GM18507 (cell line): ENCODE measurements at places on chromosomes 5 and 9.

DNA sequence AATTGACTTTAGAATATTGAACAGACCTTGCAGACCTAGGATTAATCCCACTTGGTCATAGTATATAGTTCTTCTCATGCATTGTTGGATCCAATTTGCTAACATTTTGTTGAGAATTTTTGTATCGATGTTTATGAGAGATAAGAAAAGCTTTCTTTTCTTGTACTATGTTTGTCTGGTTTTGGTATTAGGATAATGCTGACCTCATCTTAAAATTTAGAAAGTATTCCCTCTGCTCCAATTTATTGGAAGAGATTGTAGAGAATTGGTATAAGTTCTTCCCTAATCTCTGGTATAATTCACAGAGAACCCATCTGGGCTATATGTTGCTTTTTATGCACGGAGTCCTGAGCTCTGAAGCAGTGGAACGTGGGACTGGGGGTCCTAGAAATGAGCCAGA lies 67.7 kb downstream of the ADAMTS16 start:
- no peak for DNase-seq

DNA sequence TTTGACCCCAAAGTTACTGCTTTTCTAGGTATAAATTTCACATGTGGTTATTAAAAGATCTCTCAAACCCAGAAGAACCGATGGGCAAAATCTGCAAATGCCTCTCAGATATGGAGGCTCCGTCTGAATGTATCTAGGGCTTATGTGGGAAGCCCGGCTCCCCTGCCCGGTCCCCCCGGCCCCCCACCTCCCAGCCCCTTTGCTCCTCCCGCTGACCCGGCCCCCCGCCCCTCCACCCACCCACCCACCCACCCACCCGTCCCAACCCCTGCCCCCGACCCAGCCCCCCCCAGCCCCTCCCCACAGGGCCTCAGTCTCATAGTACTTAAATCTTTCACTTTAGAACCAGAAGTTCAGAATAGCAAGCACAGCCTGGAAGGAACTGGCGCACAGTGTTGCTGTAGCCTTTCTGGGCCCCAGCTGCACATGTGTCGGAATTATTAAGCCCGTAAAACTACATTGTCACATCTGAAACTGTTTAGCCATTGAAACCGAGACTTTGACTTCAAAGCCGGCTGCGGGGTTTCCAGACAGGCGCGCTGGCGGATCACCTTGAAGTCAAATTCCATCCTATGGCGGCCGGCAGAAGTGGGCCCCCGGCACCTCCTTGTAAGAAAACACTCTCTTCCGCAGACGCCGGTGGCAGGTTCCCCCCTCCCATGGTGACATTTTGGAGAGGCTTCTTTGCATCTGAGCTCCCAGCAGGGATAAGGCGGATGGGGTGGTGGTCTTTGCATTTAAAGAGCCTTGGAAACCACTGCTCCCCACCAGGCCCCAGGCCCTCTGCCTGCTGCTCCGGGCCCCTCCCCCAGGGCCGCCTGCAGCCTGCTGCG lies 12.8 kb downstream of the NKD2 start:
- DNase-seq, result no peak

- DNase-seq, result no peak
Measured at GRCh38 chr5:159777049-159777660, 139.1 kb upstream of the ADRA1B start.

DNA sequence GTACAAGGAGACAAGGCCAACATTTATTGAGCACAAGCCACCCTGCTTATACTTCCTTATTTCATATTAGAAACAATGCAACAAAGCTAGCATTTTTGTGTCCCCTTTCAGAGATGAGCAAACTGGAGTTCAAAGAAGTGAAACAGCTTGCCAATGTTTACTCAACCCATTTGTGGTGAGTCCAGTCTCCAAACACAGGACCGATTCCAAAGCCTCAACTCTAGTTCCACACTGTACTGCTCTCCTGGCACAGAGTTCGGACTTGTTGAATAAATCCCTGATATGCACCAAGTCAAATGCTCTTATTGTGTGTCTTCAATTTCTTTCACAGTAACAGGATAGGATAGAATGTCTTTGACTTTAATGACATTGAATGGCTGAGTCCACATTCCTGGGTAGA lies 604.8 kb upstream of the BRINP1 start:
- no peak for DNase-seq

DNA sequence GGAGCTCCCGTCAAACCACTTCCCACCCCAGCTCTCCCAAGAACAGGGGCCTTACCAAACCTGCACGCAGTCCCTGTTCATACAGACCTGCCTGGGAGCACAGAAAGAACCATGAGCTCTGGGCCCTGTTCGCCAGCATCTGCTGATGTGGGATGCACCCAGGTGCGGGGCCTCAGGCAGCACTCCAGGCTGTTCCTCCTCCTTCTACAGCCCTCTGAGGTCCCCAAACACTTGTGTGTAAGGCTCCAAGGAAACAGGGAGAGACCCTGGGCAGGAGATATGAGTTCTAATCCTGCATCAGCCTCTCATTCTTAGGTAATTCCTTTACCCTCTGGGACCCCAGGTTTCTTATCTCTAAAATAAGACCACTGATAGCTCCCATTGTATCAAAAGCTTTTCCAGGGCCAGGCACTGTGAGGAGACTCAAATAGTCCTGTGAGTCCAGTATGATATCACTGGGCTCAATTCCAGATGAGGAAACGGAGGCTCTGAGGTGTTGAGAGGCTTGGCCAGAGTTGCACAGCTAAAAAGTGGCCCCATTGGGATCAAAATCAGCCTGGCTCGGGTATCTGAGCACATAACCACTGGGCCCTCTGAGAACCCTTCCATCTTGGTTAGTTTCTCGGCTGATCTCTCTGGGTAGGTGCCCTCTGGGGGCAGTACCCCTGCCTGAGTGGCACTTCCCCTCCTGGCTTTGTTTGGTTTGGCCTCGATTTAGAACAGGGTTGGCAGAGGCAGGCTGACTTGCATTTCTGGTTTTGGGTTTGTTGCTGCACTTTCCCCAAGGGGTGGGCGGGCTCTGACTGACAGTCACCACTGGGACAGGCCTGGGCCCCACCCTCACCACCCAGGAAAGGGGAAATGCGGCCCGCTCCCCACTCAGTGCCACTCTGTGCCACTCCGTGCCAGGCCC lies 116.8 kb downstream of the RGS3 start:
- DNase-seq, result no peak

GRCh38 chr5:95916687-95917085 lies 45.0 kb downstream of the ELL2 start:
- DNase-seq, result no peak

DNA sequence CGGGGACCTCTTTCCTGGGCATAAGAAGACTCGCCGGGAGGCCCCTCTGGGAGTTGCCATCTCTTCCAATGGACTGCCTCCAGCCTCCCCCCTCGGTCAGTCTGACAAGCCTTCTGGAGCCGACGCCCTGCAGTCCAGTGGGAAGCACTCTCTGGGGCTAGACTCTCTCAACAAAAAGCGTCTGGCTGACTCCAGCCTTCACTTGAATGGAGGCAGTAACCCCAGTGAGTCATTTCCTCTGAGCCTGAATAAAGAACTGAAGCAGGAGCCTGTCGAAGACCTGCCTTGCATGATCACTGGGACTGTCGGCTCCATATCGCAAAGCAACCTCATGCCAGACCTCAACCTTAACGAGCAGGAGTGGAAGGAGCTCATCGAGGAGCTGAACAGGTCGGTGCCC lies 28.4 kb upstream of the LTC4S start:
- DNase-seq, result no peak

DNA sequence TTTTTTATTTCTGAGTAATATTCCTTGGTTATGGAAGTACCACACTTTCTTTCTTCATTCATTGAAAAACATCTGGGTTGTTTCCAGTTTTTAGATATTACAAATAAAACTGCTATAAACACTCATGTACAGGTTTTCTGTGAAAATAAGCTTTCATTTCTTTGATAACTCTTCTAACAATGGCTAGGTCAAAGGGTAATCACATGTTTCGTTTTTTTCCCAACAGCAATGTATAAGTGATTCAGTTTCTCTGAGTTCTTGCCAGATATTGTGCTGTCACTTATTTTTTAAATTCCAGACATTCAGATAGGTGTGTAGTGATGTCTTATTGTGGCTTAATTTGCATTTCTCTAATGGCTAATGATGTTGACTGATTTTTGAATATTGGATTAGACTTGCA lies 16.7 kb upstream of the TNPO1 start:
- DNase-seq, result no peak

DNA sequence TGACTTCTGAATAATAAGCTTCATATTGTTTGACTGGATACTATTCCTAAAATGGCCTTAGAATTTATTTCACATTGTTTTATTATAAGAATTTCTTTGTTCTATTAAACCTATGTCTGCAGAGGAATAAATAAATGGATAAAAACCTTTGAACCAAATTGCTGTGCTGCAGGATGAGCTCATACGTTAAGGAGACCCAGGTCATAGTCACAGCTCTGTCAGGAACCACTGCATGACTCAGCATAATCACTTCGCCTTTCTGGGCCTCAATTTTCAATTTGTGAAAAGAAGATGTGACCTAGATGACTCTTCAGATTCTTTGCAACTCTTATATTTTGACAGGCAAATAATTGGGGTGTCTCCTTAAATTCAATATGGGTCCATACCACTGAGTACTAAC lies 36.7 kb upstream of the HMHB1 start:
- no peak for DNase-seq

GRCh38 chr5:41510176-41510831 lies at the start of gene PLCXD3:
Gene PLCXD3, minus strand, starts transcription at chr5:41510601. Its CDS starts 75 bp downstream, at chr5:41510526.
- DNase-seq, result no peak

DNA sequence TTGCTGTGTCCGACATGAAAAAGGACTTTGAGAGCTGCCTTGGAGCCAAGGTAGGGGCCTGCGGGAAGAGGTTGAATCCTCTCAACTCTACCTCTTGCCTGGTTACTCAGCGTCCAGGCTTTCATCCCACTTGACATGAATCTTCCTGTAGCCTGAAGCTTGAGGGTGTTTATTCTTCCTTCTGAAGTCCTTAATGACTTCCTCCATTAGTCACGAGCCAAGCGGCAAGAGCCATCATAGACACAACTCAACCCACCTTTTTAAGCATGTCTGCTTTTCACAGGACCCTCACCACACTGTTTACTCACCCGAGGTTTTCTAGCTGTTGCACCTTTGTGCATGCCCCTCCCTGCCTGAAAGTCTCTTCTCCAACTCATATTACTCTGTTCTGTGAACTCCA lies 40.2 kb downstream of the ACO1 start:
- DNase-seq, result no peak
